RPMI7951 (cell line): ENCODE measurements at places on chromosomes 2 and 18. TPM values are rescaled to one million over a fixed set of nuclear protein-coding genes. Genes with fewer than 3 reads are reported as not detected.

Gene RUFY4
- total RNA-seq, result not detected in 2 replicates

Gene LIPG
- 0.60 and 2.2 TPM in 2 replicates for total RNA-seq

Gene GPC1
- total RNA-seq, result 13.9 and 24.1 TPM in 2 replicates

- peak; percentile 25 for DNase-seq
These were observed 282.7 kb downstream of the EPHA4 start for GRCh38 chr2:221289389-221289788.

GRCh38 chr2:125418483-125418882, 1237.5 kb upstream of the GYPC start:
- DNase-seq, result no peak

GRCh38 chr18:57333940-57334339, 18.4 kb upstream of the ST8SIA3 start:
- no peak for DNase-seq

GRCh38 chr2:223688094-223688835, 86.1 kb upstream of the SCG2 start:
- DNase-seq, result no peak

DNA sequence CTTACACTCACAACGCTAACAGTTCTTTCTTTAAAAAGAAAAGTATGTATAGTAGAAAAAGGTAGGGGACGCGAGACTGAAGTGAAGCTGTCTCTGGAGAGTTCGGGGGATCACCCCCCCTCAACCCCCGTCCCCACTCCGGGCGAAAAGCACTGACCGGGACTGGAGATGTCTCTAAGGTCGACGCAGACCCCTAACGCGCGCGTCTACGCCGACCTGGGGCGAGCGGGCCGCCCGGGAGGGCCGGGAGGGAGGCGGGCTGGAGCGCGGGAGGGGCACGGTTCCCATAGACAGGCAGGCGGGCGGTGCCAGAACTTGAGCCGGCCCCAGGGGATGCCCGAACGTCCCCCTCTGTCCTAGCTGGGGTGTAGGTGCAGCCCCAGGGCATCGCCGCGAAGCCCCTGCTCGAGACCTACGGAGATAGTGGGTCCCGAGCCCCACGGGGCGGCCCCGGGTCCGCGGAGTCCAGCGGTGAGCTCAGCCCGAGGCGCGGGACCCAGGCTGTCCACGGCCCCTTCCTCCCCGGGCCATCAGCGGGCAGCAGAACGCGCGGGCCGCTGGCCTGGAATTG, 82.2 kb downstream of the CHRNA1 start:
- peak; percentile 57 for DNase-seq

DNA sequence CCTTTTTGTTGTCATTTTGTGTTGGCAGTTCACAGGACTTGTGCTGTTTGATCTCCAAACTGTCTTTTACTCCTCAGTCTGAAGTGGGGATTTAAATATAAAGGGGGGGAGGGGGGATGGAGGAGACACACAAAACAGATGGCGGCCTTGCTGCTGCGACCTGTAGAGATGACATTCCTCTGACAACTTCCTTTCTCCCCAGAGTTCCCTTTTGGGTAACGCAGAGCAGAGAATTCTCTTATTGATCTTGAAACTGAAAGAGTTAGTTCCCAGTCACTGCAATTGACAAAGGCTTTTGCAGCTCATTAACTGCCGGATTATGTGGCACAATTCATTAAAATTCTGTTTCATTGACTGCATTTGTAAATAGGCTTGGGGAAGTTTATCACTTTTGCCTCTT, 279.3 kb downstream of the TSN start:
- no peak for DNase-seq

DNA sequence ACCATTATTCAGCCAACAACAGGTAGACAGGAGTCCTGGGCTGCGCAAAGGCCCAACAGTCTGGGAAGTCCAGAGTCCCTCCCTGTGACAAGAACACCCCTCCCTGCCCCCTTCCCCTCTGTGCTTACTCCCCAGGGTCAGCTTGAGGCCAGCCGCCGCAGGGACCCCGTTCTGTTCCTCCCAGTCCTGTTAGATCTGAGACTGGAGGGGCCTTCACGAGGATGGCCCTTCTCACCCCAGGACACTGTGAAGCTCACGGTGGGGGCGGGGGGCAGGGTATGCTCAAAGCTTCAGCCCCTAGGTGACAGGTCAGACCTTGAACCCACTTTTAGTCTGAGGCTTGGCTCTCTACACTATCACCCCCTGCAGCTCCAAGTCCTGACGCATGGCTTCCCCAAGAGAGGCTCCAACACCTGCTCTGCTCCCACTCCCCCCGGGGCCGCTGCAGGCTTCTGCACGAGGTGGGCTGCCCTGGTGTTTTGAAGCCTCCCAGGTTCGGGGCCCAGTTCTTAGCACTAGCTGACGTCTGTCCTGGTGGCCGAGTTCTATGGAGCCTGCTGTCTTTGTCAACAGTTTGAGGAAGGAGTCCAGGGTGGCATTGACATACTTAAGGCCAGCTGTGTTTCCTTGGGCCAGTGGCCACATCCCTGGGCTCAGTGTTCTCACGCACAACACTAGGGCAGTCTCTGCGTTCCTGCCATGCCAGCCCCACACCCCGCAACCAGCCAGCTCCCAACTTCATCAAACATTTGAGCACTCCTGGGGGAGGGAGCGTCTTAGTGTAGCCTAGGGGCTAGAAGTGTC, 37.2 kb upstream of the HPCAL1 start:
- peak; percentile 83 for DNase-seq

GRCh38 chr2:169415233-169415748, 53.0 kb upstream of the LRP2 start:
- no peak for DNase-seq

GRCh38 chr18:28607991-28608390, 431.1 kb upstream of the CDH2 start:
- DNase-seq, result no peak

GRCh38 chr2:177165061-177165583, 47.5 kb upstream of the HNRNPA3 start:
- DNase-seq, result peak; percentile 58
